ENCODE measurements at places on chromosomes 7 and 10. TPM values are rescaled to one million over a fixed set of nuclear protein-coding genes. Genes with fewer than 3 reads are reported as not detected.

HOXA3 gene
- total RNA-seq: 6.8 TPM

ABCA13 gene
- 0.09 TPM for total RNA-seq

GPR15LG gene
- not detected for total RNA-seq

PAOX gene
- 5.6 TPM for total RNA-seq

LEP gene
- not detected for total RNA-seq

SRRM3 gene
- total RNA-seq: 0.30 TPM

ANLN gene
- total RNA-seq: 6.2 TPM

NXPH1 gene
- not detected for total RNA-seq

TTYH3 gene
- 114 TPM for total RNA-seq

SLC12A9 gene
- total RNA-seq: 12.2 TPM

ZNF467 gene
- total RNA-seq: 0.59 TPM

AS3MT gene
- total RNA-seq: 5.3 TPM

STEAP4 gene
- total RNA-seq: not detected

METTL27 gene
- 5.0 TPM for total RNA-seq

CTAGE4 gene
- not detected for total RNA-seq

LRRD1 gene
- total RNA-seq: 0.30 TPM

COL13A1 gene
- 17.2 TPM for total RNA-seq

HABP2 gene
- total RNA-seq: not detected

FERD3L gene
- total RNA-seq: not detected

RBM20 gene
- total RNA-seq: 0.18 TPM

TBATA gene
- not detected for total RNA-seq

EPO gene
- total RNA-seq: not detected

MRLN gene
- total RNA-seq: not detected

TRPV5 gene
- total RNA-seq: not detected

CPXM2 gene
- total RNA-seq: 6.8 TPM

CCDC3 gene
- 0.05 TPM for total RNA-seq

TNS3 gene
- total RNA-seq: 78.2 TPM

WAPL gene
- total RNA-seq: 57.8 TPM

CYP17A1 gene
- total RNA-seq: not detected

NPTX2 gene
- total RNA-seq: 1.5 TPM

EBLN1 gene
- total RNA-seq: not detected

NYAP1 gene
- total RNA-seq: 0.83 TPM

C1QL3 gene
- under 0.01 TPM for total RNA-seq

UNCX gene
- total RNA-seq: not detected

TRIM24 gene
- 21.0 TPM for total RNA-seq

LBX1 gene
- total RNA-seq: not detected

HGF gene
- 83.4 TPM for total RNA-seq

CUZD1 gene
- total RNA-seq: 0.30 TPM

NAT16 gene
- not detected for total RNA-seq

Data from smooth muscle cell of the umbilical artery (primary cell).